ENCODE measurements at places on chromosomes 7 and 10.
A peak's percentile ranks its signal among the peaks of the same experiment; 100 is the strongest.

DNA sequence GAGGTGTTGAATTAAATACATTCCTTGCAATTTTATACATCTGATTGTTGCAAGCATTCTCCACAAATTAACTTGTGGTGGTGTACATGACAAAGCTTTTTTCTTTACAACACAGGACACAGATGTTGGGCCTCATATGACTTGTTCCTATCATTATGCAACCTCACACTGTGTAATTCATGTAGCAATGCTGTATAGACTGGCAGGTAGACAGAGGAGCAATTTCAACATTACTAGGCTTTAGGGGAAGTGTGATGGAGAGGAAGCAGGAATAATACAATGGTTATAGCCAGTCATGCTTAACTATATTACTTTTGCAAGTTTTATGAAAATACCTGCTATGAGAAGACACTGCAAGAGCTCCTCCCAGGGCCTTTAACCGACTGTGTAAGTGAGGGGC lies 832.1 kb downstream of the CNTNAP2 start:
- DNase-seq = no peak

- DNase-seq = no peak
These were observed 9.9 kb upstream of the TEX36 start for GRCh38 chr10:125692601-125693523.

DNA sequence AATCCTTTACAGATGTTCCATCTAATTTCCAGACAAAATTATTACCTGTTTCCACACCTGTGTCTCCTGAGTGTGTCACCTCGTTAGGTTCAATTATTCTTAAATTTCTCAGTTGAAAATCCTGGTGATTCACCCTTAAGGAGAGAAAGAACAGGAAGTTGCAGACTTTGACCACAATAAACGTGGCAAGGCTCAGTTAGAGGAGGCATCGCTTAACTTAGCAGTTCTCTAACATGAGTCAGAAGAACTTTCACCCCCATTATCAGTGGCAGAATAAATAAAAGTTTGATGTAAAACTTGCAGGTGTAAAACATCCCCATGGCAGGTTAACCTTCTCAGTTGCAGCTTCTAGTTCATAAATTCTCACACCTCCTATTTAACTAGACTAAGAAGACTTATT lies 8.3 kb downstream of the XPNPEP1 start:
- no peak for DNase-seq

DNA sequence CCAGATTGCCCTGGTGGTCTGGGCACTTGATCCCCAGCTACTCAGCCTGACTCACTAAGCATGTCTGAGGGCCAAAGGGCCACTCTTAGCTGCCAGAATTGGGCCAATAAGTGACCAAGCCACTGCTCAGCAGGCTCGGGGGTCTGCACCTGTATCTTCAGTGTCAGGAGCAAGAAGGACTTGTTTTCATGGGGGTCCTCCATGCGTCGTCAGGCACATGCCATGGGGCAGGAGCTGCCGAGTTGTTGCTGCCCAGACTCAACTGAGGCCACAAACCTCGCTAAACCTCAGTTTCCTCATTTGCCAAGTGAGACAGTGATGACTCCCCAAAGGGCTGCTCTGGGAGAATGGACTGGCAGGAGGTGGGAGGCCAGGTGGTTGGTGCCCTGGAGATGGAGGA lies 158.6 kb upstream of the GDF10 start:
- no peak for DNase-seq

GRCh38 chr7:77308792-77309191 lies 107.4 kb downstream of the GSAP start:
- DNase-seq = no peak

DNA sequence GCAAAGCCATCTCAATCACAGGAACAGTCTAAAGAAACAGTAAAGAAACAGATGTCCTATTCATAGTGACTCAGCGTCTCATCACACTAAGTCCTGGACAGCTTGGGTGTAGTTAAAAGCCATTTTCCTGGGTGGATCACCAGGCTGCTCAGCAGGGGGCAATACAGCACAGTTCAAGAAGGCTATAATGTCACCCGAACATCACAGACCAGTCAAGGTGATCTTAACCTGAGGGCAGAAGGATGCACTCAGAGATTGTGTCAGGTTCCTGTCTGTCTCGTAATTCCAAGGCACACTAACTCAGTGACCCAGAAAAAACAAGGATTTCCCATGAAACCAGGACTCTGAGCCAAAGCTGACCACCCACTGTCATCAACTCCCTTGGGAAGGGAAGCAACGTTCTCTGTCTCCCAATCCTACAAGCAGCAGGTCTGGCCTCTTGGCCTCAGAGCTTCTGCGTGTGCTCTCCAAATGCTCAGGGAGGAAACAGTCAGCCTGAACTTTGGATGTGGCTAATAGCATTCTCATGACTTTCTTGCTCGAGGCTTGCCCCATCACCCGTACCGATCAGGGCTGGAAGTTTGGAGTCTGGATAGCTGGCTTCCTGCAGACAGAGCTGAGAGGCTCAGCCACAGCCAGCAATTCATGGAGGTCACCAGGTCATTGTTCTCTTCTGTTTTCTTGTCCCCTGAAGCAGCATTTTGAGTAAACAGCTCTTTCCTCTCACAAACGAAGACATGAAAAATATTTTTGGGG lies 90.4 kb upstream of the FAM171A1 start:
- DNase-seq = no peak

GRCh38 chr7:106010331-106010730 lies 47.3 kb downstream of the CDHR3 start:
- no peak for DNase-seq

- no peak for DNase-seq
These were observed 37.0 kb downstream of the WNT2 start for GRCh38 chr7:117285826-117286225.

- no peak for DNase-seq
These were observed 30.5 kb downstream of the GNAI1 start for GRCh38 chr7:80165177-80165576.

DNA sequence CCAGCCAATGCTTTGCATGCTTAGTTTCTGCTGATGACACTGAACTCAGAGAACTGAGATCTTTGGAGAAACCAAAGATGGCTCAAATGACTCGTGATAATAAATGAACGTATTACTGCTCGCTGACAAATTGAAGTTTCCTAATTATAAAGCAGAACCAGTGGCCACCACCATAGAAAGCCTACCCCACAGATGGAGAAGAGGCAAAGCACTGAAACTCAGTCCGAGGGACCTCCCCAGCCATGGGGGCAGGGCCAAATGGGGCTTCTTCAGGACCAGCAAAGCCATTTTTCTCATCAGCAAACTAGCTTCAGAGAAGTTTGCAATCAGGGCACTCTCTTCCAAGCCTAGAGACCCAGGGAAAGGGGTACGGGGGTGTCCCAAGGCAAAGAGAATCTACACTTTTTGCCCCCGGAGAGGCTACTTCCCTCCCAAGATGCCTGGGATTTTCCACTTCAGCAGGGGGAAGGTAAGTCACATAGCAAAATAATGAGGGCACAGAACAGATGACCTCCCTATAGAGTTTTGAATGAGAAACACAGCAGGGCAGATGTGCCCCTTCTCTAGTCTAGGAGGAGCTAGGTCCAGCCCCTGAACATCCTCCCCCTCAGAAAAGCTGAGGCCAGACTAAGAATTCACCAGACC lies 4.3 kb upstream of the IL6 start:
- no peak for DNase-seq

DNA sequence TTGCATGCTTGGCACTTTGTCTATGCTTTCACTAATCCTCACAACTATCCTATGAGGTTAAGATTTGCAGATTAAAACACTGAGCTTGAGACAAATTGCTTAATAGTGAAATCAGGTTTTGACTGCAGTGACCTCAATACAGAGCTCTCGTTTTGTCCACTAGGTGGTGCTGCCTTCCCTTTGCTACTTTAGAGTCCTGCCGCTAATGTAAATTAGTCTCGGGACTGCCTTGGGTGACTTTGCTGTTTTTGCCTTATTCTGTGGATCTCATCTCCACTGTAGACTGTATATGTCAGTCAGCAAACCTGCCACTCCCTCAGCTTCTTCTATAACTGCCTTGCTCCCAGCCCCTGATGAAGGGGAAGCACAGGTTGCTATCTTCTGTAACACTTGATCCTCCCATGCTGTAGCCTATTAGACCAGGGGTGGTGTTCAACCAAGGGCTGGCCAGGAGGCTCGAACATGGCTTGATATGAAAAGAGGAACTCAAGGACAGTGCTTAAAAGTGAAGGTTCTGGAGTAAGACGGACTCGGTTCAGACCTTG lies 26.0 kb downstream of the ASB4 start:
- peak; percentile 23 for DNase-seq

DNA sequence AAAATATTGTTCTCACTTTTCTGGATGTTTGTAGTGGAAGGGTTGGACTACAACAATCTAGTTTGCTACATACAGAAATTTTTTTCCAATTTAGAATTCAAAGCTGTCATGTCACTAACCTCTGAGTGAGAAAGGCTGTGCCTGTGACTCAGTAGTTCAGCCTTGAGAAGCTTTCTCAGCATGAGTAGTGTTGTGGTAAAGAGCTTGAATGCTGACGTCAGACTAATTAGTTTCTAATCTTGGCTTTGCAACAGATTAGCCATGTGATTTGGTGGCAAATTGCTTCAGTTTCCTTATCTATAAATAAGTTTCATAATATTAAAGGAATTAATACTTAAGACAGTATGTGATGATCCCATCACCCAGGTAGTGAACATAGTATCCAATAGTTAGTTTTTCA lies 83.8 kb downstream of the ABCA13 start:
- no peak for DNase-seq

DNA sequence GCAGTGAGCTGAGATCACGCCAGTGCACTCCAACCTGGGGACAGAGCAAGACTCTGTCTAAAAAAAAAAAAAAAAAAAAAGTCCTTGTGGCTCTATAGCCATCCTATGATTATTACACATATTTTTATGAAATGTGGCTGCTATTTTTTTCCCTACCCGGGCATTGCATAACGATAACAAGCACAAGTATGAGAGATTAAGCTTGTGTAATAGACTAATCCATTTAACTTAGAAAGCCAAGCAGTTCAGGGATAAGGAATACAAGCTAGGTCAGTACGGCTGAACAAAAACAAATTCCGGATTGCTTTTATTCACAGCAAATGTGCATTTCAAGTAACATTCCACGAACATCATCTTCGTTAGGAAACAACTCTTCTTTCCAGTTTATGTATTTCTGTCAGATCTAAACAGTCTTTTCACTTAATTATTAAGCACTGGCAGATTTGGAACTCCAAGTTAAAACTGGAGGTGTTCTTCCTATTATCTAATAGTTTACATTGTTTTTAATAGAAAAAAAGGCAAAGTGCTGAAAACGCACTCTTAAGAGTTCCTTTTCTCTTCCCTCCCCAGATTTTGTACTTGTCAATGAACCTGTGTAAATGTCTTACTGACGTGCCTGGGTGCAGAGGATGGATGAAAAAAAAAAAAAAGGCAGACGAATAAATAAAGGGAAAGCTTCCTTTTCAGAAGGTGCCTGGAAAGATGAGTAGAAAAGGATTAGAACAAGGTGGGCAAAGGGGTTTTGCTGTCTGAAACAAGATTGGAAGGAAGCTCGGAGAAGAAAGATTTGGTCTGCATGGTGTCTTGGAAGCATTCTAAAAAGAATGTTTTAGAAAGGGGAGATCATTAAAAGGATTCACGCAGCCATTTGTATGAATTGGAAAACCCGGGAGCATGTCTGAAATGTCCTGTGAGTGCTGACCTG lies 81.1 kb downstream of the PRTFDC1 start:
- no peak for DNase-seq

- DNase-seq = no peak
These were observed 457 bp downstream of the ACADSB start for GRCh38 chr10:123009105-123009820.

- no peak for DNase-seq
These were observed 213.8 kb downstream of the ZMYND11 start for GRCh38 chr10:349081-349480.

GRCh38 chr7:26329520-26330255 lies 38.0 kb downstream of the SNX10 start:
- no peak for DNase-seq

DNA sequence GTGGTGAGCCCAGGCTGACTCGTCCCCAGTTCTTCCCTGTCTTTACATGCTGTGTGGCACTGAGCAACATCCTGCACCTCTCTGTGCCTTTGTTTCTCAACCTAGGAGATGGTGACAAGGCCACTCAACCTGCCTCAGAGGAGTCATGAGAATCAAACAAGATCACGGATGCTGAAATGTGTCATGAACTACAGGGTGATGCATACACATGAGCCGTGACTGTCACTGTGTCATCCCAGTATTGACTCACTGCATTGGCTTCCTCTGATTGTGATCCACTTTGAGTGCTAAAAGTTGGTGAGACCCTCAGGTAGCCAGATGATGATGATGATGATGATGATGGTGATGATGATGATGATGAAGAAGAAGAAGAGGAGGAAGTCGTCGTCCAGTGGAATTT lies 11.5 kb downstream of the C10orf71 start:
- peak; percentile 5 for DNase-seq

GRCh38 chr7:34070511-34071323 lies 165.4 kb downstream of the BMPER start:
- DNase-seq = no peak

DNA sequence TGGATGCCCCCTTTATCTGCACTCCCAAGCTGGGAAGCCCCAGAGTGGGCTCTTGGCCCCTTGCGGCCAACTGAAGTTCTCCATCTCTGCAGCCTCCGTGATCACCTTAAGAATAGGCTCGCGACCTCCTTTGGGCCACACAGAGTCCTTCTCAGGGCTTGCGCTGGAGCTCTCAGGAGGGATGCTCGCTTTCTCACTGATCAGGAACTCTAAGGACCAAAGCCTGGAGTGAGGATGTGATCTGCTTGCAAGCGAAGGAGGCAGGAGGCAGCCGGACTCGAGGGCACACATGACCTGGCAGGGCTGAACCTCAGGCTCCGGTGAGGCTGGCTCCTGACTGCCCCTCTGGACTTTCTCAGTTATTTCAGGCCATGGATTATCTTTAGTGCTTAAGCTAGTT lies 192.1 kb upstream of the MKI67 start:
- DNase-seq = no peak

GRCh38 chr10:55631071-55631654 lies 729.9 kb downstream of the ZWINT start:
- no peak for DNase-seq

GRCh38 chr7:107946451-107946850 lies 55.5 kb downstream of the DLD start:
- no peak for DNase-seq

- no peak for DNase-seq
These were observed 4.6 kb downstream of the USP54 start for GRCh38 chr10:73586583-73586984.

- no peak for DNase-seq
These were observed 151.0 kb downstream of the CHN2 start for GRCh38 chr7:29345590-29345989.

DNA sequence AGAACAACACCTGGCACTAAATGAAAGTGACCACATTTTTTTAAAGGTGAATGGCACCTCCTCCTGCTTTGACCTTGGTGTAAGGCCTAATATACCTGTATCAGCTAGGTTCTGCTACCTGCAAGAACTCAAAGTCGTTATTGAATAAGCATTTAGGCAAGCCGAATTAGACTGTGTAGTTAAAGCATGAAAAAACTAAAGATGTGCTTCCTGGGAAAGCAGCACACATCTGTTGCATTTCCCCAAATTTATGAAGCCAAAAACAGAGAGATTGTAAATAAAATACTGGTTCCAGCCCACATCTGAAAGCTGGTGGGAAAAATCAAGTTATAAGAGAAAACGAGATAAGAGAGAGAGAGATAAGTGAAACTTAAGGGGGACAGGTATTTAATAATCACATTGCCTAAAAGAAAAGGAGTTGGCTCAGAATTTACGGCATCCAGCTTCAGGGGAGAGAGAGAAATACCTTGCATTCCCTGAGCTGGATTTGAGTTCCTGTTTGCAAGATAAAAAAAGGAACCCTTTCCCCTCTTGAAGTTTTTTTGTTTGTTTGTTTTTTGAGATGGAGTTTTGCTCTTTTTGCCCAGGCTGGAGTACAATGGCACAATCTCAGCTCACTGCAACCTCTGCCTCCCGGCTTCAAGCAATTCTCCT lies 1.8 kb upstream of the XPNPEP1 start:
- DNase-seq = no peak
